Activated naive CD4-positive, alpha-beta T cell treated with Interleukin-2 at 50 U/mL for 16 hours (primary cell): ENCODE measurements at places on chromosomes 7 and 10.

DNA sequence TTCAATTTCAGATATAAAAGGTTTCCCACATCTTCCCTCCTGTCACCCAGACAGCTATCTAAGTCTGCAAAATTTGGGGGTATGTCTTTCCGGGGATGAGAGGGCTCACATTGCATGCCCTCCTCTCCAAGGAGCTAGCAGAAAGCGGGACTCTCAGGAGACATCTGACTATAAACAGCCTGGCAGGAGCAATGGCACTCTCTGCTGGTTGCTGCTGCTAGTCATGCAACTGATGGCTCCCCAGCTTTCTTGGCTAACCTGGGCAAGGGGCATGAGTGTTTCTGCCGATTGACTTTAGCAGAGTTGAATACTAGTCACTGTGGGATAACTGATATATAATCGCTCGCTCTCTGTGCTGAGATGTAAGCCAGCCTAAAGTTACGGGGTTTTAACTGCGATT lies 12.0 kb downstream of the TBX20 start:
- no peak for DNase-seq

DNA sequence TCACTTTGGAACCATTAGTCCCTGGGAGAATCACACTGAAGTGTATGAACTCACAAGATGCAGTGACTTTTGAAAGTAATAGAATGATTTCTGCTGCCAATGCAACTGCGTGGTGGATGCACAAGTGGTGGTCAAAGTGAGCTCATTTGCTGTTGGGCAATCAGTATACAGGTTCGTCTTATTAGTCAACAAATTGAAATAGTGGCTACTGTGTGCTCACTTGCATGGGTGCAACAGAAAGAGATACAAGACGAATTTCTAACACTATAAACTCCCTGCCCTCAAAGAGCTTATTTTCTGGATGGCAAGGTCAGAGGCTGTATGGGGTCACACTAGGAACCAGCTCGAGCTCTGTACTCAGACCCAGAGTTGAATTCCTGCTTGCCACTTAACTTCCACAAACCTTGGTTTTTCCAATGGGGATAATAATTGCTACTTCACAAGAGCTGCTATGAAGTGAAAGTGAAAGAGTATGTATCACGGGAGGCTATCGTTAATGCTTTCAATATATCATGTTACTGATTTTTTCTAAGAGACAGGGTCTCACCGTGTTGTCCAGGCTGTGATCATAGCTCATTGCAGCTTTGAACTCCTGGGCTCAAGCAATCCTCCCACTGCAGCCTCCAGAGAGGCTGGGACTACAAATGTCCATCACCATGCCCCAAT lies 8.3 kb upstream of the BCL7B start:
- DNase-seq, result no peak

GRCh38 chr10:28181478-28182096 lies 121.3 kb downstream of the MPP7 start:
- DNase-seq, result no peak

DNA sequence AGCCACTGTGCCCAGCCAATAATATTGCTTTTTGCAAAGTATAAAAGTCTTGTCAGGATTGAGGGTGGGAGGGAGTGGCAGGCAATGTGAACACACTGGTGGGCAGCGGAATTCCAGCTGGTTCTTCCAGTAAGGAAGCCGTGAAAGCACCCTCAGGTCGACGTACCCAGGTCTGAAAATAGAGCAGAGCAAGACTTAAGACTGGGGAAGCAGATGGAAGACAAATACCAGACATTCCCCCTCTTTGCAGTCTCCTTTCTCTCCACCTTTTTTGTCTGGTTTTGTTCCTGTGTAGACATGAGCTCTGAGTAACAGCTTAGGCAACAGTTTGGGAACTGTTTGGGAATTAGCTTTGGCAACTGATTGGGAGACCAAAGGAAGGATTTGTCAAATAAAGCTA lies 17.6 kb upstream of the CSTF2T start:
- DNase-seq, result no peak

DNA sequence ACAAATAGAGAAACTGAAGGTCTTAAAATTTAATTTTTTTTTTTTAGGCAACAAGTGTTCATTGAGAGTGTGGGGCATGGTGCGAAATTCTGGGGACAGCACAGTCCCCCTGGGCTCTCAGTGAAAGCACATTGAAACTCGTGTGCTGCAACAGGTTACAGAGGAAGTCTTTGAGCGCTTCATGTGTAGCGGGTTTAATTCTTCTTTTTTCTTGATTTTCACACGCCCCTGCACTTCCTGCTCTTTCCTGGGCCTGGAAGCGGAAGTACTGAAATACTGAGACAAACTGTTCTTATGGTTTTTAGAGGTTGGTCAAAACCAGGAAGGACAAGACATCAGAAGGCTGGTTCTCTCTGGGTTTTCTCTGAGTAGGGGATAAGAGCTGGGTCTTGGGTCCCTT lies 203.5 kb downstream of the PTEN start:
- no peak for DNase-seq

DNA sequence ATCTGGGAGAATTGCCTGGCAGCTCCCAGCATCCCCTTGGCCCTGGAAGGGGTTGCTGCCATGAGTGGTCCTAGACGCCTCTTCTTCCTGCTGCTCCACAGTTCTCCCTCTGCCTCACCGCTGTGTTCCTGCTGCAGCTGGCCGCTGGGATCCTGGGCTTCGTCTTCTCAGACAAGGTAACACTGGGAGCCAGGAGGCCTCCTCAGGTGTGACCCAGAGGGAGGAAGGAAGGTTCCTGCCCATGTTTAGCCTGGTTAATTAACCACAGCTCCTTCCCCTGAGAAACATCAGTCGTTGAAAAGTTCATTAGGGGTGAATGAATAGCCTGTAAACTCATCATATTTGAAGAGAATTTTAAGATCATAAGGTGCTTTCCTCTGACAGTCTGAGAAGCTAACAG lies 18.2 kb downstream of the TSPAN33 start:
- DNase-seq, result no peak

DNA sequence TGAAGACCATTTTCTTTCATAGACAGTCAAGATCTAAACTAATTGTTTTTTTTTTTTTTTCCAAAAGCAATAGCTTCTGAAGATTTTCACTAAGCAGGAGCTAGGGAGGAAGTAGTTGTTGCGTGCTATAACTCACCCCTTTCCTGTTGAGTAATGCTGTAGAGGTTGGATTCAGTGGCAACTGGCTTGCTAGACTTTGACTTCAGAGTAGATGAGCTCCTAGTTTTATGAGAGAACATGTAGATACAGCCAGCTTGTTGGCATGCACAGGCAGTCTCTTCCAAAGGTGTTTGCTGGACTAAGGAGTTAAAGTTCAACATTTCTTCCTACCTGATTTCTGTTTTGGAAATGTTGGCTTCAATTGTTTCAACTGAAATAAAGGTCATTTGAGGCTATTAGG lies 66.2 kb upstream of the MXI1 start:
- no peak for DNase-seq

DNA sequence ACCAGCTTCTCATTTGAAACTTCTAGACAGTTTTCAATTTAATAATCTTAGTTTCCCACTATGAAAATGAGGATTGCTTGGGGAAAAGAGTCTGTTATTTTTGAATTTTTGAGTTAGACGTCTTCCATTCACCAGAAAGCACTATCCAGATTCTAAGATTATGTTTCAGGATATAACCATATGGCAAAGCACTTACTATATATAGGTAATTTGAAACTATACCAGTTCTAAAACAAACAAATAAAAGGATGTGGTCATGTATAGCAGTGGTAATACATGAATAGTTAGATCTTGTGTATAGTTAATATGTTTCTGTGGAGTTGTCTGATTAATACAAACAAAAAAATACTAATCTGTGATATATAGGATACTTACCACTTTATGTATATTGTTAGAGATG lies 320.0 kb downstream of the EXOC4 start:
- DNase-seq, result no peak

GRCh38 chr7:19146699-19147098 lies 1.5 kb upstream of the FERD3L start:
- DNase-seq, result no peak

- DNase-seq, result no peak
These were observed 179.9 kb upstream of the TMEM72 start for GRCh38 chr10:44731283-44731682.

DNA sequence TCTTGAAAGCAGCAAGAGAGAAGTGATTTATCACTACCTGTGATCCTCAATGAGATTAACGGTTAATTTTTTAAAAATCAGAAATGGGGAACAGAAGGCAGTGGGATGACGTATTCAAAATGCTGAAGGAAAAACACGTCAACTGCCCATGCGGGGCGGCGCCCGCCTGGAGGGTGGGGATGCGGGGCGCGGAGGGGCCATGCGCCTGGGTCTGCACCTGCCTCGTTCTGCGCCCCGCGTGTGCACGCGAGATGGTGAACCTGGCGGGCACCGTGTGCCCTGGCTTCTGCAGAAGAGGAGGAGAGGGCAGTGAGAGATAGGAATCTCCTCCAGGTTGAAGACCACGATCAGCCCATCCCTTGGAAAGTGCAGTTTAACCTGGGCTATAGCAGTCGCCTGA lies 79.3 kb upstream of the ZNF32 start:
- no peak for DNase-seq

GRCh38 chr10:130111852-130112180 lies 1.2 kb upstream of the C10orf143 start:
- DNase-seq, result no peak

DNA sequence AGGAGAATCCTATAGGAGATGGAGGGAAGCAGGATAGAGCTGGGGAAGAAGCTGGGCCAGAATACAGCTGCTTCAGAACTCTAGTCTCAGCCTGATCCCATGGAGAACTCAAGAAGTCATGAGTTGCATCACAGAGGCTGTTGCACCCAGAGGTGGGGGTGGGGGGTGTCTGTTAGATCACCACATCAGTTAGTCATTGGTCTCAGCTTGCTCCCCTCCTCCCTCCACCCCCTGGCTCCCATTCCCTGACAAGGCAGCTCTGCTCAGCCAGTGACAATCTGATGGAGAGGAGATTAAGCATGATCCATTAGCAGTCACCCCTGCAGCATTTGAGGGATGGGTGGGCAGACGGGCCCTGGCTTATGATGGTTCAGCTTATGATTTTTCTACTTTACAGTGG lies 58.4 kb upstream of the FGL2 start:
- DNase-seq, result no peak

GRCh38 chr10:75202321-75203045 lies 8.1 kb upstream of the VDAC2 start:
- DNase-seq, result no peak

GRCh38 chr10:119483839-119484238 lies 58.7 kb downstream of the RGS10 start:
- no peak for DNase-seq

DNA sequence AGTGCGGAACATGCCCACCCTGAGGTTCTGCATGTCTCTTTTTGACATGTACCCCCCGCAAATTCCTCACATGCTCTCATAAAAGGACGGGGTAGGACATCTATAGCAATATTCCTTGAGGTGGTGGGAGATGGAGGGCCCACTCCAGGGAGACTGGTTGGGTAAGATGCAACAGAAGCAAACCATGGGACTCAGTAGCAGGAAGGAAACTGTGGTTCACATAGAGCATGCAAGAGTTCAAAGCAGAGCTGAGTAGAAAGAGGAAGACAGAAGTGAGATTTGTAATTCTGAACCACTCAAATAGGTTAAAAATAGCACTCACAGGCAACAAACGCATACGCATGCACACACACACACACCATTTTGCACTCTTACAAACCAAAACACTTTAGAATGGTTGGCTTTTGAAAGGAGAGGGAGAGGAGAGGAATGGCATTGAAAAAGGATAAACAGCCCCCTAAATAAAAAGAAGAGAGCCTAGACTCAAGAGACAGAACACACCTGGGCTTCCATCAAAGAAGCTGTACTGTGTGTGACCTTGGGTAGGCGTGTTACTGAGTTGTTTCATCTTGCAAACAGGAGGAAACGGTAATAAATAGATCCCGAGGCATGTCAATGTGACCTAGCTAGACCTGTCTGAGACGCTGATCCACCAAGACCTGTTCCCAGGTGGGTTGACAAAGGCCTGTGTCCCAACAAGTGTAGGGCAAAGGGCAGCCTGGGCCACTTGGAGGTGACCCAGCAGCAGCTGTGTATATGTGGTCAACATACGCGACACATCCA lies 77.6 kb upstream of the LRRC4 start:
- DNase-seq, result no peak

DNA sequence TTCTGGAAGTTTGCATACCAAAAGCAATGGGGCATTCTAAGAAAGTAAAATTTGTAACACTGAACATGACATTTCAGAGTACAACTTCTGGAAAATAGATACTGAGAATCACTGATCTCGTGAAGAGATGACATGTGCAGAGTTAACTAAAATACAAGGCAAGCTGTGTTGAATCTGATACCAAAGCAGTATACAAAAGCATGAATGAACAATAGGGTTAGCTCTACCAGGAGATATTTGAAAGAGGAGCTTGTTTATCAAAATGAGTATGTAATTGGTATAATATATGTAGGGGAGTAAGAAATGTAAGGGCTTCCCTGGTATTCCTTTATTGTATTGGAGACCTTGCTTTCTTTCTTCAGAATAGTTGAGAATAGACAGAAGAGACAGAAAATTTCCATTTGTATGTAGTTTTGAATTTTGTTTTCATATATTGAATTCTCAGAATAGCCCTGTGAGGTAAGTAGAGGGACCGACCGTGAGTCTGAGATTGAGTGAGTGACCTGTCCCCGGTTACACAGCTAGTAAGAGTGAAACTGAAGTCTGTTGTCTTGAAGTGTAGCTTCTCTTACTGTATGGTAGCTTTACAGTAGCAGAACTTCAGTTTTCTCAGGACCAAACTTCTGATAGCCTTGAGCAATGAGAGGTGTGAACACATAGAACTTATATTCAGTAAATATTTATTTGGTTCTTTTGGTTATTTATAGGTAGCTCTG lies 5.0 kb downstream of the HBP1 start:
- no peak for DNase-seq

DNA sequence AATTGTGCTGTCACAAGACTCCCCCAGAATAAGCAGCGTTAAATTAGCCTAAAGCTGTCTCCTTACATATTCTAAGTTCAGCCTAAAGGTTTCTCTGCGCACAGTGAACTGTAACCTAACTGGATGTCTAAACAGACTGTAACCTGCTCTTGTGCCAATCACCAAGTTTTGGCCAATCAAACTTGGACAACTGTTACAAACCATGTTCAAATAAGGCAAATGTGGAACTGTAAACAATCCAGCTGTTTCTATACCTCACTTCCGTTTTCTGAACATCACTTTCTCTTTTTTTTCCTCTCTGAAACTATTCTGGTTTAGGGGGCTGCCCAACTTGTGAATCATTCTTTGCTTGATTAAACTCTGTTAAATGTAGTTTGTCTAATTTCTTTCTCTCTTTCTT lies 252.2 kb upstream of the HABP2 start:
- DNase-seq, result no peak
